ENCODE measurements at places on chromosomes 6 and 20.

- no peak for DNase-seq
Measured at GRCh38 chr6:133083248-133083967, 157.7 kb upstream of the EYA4 start.

- peak; percentile 20 for DNase-seq
Measured at GRCh38 chr20:25987073-25987927, 290.6 kb upstream of the ZNF337 start.

DNA sequence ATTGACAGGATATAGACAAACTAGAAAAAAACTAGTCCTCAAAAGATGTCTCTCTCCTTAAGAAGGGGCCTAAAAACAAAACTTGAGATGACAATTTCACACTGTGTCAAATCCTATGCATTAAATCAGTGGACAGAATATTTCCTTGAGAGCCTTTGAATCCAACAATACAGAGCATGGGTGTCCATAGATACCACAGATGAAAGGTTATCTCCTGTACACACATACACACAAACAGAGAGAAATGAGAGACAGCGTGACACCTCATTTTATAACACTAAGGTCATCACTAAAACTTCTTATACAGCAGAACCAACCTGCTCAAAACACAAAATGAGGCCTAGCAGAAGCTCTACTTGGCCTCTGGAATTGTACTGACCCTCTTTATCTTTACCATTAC lies 55.5 kb downstream of the MAP7 start:
- DNase-seq: no peak

- DNase-seq: no peak
Measured at GRCh38 chr6:64225503-64225902, 589.9 kb downstream of the PHF3 start.

DNA sequence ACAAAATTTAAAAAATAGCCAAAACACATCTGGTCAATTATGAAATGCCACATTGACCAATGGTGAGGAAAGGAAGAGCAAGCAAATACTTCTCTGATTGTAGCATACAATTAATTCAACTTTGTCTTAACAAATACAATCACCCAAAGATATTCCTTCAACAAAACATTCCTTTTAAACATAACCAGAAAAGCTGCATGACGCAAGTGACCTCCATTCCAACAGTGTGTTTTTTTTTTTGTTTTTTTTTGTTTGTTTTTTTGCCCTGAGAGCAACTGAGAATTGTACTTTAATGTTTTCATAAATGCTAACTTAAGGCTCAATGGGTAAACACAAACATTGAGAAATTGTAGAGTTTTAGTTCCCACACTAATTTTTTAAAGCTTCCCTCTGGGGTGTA lies 184.4 kb downstream of the PTPRK start:
- no peak for DNase-seq

DNA sequence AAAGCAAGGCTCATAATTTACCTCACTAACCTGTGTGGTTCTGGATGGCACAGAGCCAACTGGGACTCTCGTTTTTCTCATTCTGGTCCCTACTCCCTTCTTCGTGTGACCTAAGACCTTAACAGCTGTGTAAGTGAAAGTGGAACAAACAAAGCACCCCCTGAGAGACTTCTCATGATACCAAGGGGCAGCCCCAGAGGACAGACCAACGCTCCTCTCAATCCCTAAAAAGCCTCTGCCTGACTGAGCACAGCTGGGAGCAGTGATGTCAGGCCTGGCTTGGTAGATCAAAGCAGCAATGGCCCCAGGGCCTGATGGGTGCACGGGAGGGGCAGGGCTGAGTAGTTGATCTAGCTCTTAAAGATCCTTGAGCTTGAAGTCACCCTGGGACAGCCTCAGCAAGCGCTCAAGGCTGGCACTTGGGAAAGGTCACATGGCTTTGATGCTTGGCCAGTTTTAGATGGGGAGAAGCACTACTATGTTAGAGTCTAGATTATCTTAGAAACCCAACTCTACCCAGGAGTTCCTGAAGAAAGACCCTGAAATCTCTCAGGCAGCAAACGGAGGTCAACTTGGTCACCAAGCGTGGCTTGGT lies 16.2 kb upstream of the TGM2 start:
- no peak for DNase-seq

DNA sequence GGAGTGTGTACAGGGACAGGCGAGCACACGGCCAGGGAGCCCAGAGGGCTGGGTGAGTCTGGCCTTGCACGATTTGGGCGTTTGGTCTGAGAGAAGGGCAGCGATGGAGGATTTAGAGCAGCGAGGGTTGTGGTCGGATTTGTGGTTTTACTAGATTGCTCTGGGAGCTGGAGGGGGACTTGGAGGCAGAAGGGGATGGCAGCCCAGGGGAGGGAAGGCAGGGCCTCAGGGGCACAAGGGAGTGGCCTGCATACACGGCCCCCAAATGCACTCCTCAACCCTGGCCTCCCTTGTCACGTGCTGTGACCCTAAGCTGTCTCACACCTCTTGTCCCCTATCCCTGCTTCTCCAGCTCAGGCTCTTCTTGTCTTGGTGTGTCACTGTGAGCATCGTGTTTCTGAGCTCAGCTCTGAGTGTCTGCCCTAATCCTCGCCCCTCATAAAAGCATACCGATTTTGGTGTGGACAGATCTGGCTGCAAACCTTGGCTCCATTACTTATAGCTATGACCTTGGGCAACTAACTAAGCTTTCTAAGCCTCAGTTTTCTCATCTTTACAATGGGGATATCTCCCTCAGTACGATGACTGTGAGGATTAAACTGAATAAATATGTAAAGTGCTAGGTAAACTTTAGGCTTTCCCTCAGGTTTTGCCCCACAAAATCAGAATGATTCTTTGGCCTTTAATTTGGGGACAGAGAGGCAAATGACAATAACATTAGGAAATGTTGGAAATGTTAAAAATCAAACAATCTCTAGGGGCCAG lies 120.1 kb upstream of the ARMC2 start:
- no peak for DNase-seq

GRCh38 chr6:84027340-84028181 lies 6.0 kb upstream of the MRAP2 start:
- DNase-seq: peak; percentile 40

- no peak for DNase-seq
Measured at GRCh38 chr6:117783279-117783678, 108.0 kb downstream of the NUS1 start.

DNA sequence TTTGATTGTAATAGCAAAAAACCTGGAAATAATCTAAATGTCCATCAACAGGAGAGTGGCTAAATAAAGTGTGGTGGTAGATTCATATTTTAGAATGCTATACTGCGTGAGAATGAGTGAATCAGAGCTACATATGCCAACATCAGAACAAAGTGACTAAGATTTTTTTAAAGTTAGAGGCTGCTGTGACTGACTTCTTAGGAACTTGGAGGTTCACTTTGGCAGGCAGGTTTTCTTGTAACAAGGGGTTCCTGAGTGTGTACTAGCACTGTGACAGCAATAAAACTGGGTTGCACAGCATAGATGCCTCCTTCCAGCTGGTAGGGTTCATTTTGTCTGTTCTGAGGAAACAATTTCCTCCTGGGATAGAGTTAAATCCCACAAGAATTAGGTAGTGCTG lies 75.3 kb upstream of the ENPP5 start:
- no peak for DNase-seq

- no peak for DNase-seq
Measured at GRCh38 chr6:43851204-43851865, 81.3 kb downstream of the VEGFA start.

DNA sequence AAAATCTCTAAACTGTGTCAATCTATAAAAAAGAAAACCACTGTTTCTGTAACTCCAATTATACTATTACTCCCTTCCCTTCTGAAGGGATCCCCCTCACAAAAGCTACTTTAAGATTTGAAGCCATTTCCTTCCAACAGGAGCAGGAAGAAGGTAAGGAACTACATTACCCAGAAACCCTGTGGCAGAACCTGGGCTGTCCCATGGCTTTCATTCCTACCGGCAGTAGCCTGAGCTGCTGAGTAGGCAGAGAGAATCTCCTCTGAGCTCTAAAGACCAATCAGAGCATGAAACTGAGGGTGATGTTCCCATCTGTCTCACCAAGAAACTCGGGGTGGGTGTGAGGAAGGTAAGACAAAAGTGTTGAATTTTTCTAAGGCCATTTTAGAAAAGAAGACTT lies 108.0 kb upstream of the LRFN2 start:
- no peak for DNase-seq

DNA sequence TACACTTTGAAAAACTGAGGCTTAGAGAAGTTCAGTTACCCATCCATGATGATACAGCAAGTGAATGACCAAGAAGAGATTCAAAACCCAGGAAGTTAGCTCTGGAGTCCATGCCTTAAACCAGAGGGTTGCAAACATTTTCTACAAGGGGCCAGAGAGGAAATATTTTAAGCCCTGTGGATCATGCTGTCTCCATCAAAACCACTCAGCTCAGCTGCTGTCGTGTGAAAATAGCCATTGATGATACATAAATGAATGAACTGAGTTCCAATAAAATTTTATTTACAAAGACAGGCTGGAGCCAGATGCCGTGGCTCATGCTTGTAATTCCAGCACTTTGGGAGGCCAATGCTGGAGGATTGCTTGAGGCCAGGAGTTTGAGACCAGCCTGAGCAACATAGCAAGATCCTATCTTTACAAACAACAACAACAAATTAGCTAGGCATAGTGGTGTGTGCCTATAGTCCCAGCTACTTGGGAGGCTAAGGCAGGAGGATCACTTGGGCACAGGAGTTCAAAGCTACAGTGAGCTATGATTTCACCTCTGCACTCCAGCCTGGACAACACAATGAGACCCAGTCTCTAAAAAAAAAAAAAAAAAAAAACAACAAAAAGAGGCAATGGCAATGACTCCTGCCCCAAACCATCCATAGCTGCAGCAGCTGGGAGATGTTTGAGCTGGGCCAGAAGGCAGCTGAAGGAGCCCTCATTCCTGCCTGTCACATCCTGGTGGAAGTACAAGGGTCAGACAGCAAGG lies 44.1 kb upstream of the RIN2 start:
- no peak for DNase-seq

- DNase-seq: no peak
Measured at GRCh38 chr20:39038047-39038446, 75.9 kb downstream of the DHX35 start.

DNA sequence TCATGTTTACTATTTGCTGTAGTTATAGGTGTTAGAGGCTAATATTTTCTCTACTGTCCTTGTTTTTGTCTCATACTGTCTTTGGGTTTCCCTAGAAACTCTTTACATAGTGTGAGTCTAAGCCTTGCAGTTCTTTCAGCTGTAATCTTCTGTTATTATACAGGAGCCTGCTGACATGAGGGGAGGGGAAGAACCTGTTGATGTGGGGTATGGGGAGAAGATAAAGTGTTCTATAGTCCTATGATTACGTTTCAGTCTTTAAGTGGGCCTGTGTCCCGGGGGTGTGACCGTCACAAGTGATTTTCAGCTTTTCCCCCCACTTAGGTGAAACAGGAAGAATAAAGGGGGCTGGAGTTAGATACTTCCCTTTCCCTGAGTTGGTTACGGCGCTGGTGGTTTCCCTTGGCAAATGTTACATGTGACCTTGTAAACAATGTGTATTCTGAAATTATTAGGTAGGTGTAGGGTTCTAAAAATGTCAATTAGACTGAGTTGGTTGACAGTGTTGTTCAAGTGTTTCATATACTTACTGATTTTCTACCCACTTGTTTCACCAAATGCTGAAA lies 41.3 kb downstream of the REV3L start:
- no peak for DNase-seq

DNA sequence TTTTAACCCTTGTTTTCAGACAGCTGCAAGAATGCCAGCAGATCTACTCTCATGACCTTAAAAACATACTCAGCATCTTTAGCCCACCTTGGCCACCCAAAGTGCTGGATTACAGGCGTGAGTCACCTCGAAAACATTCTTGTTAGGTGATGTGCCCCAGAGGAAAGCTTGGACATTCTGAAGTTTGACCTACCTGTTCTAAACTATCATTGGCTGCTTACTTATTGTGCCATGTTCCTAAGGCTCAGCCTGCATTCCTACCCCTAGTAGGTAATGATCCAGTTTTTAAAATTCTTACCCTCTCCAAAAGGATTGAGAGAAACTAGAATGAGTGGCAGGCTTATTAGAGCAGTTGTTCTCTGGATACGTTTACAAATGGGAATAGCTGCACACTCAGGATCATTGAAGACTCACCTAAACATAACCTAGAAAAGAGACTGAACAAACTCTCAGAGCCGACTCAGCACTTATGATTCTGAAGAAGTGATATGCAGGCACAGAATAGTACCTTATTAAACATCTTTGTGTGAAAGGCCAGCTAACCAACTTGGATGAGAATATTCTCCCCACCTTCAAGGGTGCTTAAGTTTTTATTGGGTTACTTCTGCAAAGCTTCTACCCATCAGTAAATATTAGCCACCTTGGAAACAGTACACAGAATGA lies 362.1 kb downstream of the NRN1 start:
- no peak for DNase-seq

DNA sequence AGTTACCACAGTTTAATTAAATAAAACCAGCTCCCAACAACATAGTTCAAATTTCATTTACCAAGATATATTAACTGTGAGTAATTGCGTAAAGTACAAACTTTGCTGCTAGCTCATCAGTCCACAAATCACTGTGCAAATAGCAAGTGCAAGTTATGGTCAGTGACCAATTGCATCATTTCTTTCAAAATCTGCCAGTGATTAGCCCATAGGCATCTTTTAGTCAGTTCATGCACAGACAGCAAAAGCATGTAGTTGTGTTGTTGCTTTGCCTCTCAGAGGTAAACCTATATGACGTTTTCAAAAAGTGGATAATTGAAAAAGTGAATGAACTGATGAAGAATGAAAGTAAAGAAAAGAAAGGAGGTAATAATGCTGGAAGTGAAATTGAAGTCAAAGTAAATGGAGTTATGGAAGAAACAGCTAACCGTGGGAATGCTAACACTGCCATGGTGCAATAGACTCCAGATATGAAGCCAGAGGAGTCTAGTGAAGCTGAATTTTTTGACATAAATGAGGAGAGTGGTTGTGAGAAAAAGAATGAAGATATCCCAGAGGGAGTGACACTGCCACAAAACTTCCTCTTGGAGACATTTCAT lies 36.5 kb downstream of the ENPP1 start:
- DNase-seq: no peak

DNA sequence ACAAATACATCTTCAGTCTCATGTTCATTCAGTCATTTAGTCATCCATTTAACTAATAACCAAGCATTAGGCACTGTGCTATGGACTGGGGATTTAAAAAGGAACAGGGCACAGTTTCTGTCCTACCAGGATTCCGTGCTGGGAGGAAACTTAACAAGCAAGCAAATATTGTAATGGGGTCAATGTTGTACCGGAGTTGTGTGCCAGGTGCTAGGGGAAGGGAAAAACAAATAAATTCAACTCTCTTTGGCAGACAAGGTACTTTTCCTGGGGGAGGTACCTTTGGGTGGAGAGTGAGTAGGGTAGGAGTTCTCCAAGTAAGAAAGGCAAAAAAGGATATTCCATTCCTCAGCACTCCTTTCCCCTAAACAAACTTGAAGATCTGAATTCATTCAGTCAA lies 90.3 kb downstream of the OLIG3 start:
- DNase-seq: no peak

DNA sequence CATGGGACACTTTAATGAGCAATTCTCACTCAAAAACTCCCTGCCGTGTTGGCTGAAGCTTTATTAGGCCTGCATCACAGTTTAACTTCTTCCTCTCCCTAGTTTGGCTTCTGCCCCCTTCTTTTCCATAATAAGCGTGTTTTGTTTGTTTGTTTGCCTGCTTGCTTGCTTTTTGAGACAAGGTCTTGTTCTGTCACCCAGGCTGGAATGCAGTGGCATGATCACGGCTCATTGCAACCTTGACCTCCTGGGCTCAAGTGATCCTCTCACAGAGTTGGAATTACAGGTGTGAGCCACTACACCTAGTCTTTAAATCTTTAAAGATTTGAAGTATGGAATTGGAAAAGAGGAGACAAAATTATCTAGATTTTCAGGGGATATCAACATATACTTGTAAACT lies 25.4 kb upstream of the DNAAF9 start:
- no peak for DNase-seq

GRCh38 chr6:40956936-40957335 lies 82.1 kb downstream of the UNC5CL start:
- DNase-seq: no peak

Measured in muscle of arm (tissue), 14 donors.